ENCODE measurements at places on chromosomes 3 and 15.
A peak's percentile ranks its signal among the peaks of the same experiment; 100 is the strongest.

DNA sequence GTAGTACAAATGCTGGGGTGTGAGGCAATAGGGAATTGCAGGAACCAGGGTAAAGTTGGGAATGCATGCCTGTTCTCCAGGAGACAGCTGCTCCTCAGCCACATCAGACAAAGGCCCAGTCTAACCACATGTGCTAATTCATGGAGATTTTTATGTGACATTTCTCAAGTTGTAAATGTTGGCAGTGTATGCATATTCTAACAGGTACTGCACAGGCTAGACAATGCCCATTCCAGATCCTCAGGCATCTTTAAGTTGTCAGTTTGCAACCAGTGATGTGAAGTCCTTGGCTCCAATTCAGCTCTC lies 84.9 kb downstream of the EEFSEC start:
- no peak for DNase-seq

GRCh38 chr15:90870354-90871138 lies 2.2 kb downstream of the FURIN start:
- no peak for DNase-seq

DNA sequence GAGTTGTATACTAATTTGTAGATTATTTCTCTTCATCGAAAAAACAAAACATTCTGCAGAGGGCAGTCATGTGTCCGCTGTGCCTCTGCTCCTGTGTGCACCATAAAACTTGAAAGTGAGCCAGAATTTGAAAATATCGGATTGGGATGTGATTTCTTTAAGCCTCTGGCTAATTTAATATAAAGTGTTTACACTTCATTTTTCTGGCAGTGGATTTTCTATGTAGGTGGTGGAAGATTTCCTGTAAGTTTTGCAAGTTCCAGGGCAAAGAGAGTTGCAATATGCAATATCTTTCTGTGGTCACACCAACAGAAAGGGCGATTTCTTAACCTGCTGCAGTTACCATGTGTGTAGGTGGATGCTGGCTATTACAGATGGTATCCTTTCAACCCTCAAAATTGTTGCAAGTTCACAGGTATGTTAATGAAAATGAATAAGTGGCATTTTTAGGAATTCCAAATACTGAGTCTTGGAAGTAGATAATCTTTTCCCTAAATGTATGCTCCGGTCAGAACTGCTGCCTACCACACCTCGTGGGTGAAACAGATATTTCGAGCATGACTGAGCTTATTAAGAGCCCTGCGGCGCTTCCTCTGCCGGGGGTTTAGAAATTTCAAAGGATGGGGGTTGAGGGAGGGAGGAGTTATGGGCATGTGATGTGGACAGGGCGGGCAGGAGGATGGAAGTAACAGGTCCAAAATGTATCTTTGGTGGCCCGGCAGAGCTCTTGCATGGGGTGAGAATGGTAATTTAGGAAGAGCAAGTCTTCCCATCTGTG lies 134.0 kb downstream of the PGPEP1L start:
- no peak for DNase-seq

- DNase-seq = no peak
Observed at GRCh38 chr3:140358686-140359085, 319.2 kb upstream of the TRIM42 start.

DNA sequence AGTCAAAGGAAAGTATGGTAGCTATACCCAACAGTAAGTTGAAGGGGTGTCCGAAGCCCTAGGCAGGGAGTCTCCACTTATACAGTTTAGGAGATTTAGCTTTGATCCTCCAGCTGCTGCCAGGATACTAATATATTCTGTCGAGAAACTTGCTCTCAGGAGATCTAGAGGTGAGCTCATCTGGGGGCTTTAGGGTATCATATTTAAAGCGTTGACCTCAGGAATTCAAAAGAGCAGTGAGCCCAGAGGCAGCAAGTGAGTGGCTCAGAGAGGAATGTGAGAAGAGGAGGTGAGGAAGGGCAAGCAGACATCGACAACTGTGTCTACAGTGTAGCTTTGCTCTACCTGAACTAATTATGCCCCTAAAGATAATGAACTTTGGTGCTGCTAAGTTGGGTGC lies 245.1 kb upstream of the LRTM1 start:
- DNase-seq = no peak

DNA sequence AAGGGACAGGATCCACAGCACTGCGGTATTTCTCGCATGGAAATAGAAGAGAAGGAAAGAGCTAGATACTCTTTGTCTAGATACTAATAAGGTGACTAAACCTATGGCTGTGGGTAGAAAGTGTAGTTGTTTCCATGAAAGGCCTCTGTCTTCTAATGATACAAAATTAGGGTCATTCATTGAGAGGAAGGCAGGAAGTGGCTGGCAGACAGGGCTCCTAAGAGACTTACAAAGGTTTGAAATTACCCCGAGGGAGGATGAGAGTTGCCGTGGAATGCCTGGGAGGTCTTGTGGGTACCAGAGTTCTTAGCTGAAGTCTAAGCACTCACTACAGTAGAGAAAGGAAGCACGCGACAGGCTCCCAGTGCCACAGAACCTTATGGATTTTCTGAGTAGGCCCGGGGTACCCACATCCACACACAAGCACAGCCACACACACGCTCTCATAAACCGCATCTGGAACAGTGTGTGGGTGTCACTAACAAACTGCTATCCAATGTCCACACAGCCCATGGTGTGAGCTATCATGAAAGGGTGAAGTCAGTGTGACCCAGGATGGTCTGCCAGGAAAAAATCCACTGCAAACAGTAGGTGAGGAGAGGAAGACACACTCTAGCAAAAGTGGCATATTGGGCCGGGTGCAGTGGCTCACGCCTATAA lies 221.4 kb downstream of the FAM43A start:
- no peak for DNase-seq

- DNase-seq = peak; percentile 42
Observed at GRCh38 chr3:184417619-184418327, 37.9 kb downstream of the CHRD start.

DNA sequence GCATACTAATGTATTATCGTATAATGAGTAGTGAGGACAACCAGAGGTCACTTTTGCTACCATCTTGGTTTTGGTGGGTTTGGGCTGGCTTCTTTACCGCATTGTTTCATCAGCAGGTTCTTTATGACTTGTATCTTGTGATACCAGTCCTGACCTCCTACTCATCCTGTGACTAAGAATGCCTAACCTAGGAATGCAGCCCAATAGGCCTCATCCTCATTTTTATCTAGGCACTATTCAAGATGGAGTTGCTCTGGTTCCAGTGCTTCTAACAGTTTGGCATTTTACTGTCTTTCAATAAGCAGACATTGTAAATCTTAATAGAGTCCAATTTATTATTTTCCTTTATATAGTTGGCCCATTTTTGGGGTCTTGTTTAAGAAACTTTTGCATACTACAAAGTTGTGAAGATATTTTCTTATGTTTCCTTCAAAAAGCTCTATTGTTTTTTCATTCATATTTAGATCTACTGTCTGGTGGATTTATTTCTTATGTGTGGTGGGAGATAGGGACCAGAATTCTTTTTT lies 60.8 kb upstream of the RNU6-1 start:
- DNase-seq = no peak

GRCh38 chr3:142623194-142623593 lies 27.0 kb downstream of the PLS1 start:
- no peak for DNase-seq

DNA sequence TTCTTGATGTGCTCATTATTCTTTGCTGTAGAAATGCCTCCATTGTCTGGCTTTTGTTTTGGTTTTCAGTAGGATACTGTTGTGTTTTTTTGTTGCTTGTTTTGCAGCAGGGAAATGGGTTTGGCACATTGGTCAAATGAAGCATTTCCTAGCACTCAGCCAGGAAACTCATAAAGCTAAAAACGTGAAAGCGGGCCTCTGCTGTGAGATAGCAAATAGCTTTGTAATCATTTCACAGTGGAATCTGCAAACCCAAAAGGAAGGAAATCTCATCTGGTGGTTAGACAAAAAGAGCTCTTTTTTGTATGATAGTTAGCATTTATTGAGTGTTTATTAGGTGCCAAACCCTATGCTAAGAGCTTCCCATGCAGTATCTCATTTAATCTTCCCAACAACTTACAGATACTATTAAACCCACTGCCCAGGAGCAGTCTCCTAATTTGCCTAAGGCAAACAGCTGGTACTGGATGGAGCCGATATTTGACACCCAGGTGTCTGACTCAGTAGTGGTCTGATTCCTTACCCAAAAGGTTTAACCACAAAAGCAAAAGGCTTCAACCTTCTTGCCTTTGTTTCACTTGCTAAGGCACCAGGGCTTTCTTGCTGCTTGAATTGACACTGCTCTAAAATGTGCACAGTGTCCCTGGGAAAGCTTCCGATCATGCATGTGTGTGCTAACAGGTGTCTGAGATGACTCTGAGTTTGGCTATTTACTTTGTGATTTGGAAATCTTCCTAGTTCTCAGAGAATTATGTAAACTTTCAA lies 527.9 kb upstream of the MDFIC2 start:
- DNase-seq = no peak

DNA sequence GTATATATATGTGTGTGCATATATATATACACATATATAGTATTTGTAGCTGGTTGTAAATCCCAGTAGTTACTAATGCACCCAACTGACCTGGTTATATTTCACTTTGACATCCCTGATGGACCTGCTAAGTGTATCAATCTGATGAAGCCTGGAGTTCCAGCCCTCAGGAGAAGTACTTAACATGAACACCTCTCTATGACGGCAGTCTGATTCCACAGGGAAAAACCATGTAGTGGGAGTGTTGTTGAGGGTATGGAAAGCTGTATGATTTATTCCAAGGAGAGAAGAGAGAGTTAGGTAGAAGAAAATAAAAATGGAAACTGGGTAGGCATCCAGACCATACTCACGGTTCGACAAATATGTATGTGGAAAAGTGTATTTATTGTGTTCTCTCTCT lies 531.2 kb upstream of the SEMA6D start:
- DNase-seq = no peak

DNA sequence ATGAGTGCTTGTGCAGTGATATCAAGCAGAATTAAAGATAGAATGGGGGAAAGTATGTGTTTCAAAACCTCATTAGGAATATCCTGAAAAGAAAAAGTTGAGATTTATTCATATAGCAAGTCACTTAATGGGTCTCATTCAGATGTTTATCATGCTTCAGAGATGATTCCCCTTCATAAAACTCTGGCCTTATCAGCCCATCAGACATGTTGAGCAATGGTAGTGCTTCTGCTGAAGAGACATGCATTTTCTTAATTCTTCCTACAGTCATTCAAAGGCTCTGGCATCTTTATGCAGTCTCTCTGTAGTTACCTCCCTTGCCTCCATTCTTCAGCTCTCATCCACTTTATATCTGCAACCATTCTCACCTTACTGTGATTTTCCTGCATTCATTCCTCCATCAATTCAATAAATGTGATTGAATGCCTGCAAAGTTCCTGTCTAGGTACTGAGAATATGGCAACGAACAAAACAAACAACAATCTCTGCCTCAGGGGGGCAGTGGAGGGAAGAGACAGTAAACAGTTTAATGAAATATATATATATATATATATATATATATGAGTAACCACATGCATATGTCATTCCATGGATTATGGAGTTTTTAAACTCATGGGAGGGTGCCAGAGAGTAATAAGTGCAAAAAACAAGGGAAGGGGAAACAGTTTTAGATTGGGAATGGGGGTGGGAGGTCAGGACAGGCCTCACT lies 138.5 kb downstream of the NECTIN3 start:
- no peak for DNase-seq

All from stimulated activated CD4-positive, alpha-beta T cell treated with anti-CD3 and anti-CD28 coated beads, Interleukin-15, amount 100 ng/mL, for 1 hour (primary cell).